Fibroblast of skin of right quadriceps (primary cell): ENCODE measurements at places on chromosomes 4 and X.
A peak's percentile ranks its signal among the peaks of the same experiment; 100 is the strongest.

- DNase-seq = no peak
Measured at GRCh38 chrX:68596871-68597270, 50.6 kb upstream of the STARD8 start.

GRCh38 chr4:32219306-32220075, 1499.3 kb downstream of the PCDH7 start:
- no peak for DNase-seq

DNA sequence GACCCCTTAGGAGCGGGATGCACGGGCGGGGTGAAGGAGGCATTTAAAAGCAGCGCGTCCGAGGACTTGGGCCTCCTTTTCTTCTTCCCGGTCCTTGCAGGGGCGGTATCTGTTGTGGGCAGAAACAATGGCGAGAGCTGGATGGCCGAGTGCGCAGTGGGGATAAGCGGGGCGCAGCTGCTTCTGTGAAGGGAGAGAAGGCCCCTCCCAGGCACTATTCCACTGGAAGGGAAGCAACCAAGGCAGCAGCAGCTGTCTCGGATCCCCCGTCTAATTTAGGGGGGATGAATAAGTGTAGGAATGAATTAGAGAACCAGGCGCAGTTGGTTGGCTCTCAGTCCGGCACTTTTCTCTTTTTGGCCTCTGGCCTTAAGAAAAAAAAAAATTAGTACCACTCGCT, 995 bp downstream of the SMARCA5 start:
- DNase-seq = peak; percentile 40

GRCh38 chrX:41164449-41164848, 79.2 kb downstream of the USP9X start:
- DNase-seq = no peak

DNA sequence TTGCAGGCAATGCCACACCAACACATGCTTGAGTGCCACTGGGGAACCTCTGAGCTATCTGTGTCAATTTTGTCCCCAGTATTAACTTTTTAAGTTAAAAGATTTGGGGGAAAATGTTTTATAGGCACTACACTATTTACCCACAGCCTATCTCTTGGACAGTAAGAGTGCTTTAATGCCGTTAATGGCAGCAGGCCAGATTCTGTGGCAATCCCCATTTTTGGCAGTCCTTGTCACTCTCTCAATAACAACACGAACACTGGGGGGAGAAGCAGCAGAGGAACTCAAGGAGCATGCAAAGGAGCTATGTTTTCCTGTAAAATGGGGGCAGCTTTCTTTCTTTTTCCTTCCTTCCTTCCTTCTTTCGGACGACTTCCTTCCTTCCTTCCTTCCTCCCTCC, 168.6 kb downstream of the NSUN7 start:
- peak; percentile 86 for DNase-seq

DNA sequence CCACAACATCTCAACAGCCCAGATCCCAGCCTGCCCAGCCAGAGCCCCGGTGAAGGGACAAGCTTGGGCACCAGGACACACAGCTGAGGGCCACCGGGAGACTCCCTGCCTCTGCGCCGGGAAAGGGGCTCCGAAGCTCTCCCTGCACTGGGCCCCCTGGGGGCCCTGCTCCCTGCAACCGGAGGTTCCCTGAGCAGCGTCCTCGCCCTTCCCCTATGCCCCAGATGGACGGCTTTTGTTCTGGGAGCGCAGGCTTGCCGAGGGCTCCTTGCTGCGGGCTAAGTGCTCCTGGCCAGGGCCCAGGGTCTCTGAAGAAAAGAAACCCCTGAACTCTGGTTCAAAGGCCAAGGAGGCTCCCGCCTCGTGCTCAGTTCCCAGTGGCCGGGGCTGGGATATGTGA, 899 bp upstream of the ZFP92 start:
- no peak for DNase-seq

- peak; percentile 14 for DNase-seq
Measured at GRCh38 chr4:118032691-118033090, 1.6 kb upstream of the NDST3 start.

- DNase-seq = peak; percentile 1
Measured at GRCh38 chrX:70171624-70172023, 5.7 kb upstream of the DGAT2L6 start.

GRCh38 chr4:108878806-108879205, 116.0 kb upstream of the ETNPPL start:
- no peak for DNase-seq

DNA sequence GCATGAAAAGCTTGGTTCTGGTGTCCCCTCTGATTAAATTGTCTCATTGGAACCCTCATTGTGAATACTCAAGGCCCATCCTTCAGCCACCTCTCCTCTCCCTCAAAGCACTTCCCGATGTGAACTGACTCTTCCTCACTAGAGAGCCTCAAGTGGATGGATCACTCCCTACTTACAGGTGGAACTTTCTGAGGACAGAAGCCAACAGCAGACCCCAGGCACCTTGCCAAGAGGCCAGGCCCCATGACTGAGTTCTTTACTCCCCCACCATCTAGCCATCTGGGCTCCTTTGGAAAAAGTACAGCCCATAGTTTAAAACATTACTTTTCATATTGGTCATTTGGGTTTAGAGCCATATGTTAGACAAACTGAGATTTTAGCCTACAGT, 224.1 kb downstream of the SHROOM3 start:
- DNase-seq = no peak

DNA sequence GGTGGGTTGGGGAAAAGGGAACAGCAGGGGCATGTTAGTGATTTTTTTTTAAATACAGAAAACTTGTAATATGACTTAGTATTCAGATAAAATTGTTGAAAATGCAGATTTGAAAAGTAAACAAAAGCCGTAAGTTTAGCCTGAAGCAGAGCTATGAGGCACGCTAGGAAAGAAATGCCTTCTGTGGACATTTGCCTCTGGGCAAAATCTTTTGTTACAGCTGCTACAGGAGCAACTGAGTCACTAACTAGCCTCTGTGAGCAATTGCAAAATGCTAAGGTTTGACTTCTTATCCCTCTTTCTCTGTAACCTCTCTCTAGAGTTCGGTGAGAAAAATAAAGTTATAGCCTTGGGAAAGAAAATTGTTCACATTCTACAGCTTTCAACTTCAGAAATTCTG, 350.0 kb downstream of the SLC7A11 start:
- DNase-seq = no peak

- peak; percentile 4 for DNase-seq
Measured at GRCh38 chrX:17944833-17945497, 83.9 kb upstream of the RAI2 start.

DNA sequence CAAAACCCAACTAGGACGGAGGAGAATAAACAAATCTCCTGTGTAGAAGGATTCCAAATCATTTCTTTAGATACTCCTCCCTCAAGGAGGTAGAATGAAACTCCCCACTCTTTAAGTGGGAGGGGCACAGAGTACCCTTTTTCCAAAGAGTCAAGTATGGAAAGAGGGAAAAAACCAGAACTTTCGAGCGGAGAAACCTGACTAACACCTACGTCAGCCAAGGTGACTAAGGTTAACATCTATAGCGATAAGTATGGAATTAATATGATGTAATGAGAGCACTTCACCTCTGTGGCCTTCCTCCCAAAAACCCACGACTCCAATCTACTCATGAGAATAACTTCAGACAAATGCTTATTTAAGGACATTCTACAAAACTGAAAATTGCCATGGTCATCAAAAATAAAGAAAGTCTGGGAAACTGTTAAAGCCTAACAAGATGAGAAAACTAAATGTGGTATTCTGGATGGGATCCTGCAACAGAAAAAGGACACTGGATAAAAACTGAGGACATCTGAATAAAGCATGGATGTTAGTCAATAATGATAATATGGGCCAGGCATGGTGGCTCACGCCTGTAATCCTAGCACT, 157.0 kb upstream of the MAP3K15 start:
- no peak for DNase-seq

DNA sequence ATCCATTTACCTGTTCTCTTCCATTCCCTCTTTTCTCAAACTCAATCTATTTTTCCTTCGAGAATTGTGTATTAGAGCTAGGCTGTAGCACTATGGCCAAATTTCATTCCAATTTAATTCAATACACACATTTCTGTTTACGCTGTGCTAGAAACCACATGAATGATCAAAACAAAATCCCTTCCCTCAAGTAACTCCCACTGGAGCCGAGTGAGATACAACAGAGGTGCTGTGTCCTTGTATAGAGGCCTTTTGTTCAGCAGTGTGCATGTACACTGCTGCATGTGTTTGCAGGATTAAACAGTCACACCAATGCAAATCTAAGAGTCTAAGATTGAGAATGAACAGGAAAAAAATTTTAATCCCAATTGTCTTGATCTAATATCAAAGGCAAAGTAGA, 734.2 kb downstream of the RAPGEF2 start:
- no peak for DNase-seq

DNA sequence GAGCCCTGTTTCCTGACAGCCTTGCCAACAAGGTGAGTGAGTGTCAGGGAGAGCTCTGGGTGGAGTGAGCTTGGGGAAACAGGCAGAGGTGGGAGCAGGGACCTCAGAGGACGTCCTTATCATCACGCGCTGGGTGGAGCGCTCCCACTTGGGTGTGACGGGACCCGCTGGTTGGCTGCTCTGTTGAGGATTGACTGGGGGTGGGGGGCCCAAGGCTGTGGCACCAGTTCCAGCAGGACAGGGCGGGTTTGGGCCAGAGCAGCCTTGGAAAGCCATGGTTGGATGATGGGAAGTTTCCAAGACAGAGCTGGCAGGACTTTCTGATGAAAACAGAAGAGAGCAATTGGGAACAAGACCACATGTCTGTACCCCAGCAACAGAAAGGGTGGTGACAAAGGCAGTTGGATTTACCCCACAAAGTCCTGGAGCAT, 3.0 kb upstream of the PCGF3 start:
- DNase-seq = no peak

DNA sequence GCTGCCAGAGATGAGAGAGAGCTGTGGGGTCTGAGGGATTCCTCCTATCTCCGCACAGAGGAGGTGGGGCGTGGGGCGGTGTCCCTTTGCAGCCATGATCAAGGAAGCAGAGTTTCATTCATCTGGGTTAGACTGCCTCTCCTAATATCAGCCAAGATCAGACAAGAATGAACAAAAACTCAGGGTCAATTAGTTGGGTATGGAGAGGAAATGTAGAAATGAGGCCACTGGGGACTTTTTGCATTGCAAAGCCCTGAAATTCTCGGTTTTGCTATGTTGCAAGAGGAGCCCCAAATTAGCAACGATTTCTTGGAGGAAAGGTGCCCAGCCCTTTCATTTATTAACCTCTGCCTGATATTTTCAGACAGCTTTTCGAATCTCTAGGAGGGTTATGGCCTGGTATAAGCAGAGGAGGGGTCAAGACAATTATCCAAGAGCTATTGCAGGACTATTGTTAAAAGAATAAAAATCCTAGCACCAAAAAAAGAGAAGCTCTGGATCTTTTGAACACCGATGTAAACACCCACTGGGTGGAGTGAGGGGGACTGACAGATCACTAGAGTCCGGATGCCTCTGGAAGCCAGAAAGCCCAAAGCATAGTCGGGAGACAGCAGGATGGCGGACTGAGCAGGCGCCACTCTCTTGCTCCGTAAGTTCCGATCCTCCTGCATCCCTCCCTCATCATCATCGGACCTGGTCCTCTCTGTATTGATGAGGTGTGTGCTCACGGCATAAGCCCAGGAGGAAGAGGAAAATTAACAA, 34.4 kb upstream of the ACSL1 start:
- DNase-seq = no peak

GRCh38 chr4:168720396-168720900, 223.6 kb downstream of the PALLD start:
- no peak for DNase-seq

DNA sequence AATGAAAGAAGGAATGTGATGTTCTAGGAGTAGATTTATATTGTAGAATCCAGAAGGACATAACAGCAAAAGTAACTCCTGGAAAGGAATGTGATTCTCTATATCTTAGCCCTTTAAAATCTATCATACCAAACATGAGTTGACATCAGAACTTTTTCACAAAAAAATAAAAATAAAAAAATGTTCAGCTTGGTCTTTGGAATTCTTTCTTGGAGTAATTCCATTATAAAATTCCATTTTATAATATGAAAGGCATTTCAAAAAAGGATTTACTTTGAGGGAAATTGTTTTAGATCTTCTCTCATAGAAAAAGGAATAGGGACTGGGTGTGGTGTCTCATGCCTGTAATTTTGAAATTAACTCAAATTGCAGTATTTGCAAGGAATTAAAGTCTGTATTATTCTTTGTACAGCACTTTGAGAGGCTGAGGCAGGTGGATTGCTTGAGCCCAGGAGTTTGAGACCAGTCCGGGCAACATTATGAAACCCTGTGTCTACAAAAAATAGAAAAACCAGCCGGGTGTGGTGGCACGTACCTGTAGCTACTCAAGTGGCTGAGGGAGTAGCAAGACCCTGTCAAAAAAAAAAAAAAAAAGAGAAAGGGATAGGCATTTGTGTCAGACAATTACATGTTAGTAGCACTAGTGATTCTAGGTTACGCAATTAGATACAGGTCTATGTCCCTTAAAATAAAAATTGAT, 134.9 kb downstream of the SLC4A4 start:
- DNase-seq = peak; percentile 24

- DNase-seq = peak; percentile 30
Measured at GRCh38 chrX:103343105-103343504, 13.1 kb downstream of the TCEAL7 start.

DNA sequence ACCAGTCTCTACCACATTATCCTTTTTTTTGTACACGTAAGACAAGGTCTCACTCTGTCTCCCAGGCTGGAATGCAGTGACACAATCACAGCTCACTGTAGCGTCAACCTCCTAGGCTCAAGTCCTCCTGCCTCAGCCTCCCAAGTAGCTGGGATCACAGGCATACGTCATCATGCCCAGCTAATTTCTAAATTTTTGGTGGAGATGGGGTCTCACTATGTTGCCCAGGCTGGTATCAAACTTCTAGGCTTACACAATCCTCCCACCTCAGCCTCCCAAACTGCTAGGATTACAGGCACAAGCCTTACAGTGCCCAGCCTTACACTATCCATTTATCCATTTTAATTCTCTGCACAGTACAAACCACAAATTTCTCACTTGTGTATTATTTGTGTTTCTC, 58.0 kb downstream of the CLOCK start:
- DNase-seq = no peak

DNA sequence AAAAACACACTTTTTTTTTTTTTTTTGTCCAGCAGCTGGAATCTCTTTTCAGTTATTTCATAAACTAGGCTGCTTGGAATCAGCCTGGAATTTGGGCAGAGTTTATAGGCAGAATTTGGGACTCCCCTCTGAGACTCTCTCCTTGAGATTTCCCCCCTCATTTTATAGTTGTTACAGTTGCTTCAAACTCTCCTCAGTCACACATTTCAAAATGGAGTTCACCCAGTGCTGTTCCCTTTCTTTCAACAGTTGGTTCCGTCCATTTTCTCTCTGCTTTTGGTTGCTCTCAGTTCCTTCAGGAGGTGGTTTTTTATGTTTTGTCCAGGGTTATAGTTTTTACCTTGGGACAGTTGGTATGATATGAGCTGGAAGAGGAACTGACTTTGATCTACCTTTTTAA, 27.5 kb downstream of the NSD2 start:
- DNase-seq = no peak
